ENCODE measurements at places on chromosomes 7 and 10.

GRCh38 chr10:47378183-47378510, 5.9 kb downstream of the ZNF488 start:
- DNase-seq, result no peak

- DNase-seq, result no peak
These were observed 1183.7 kb upstream of the SORCS1 start for GRCh38 chr10:108348215-108348614.

- no peak for DNase-seq
These were observed 722 bp downstream of the DENND10 start for GRCh38 chr10:119104654-119105015.

DNA sequence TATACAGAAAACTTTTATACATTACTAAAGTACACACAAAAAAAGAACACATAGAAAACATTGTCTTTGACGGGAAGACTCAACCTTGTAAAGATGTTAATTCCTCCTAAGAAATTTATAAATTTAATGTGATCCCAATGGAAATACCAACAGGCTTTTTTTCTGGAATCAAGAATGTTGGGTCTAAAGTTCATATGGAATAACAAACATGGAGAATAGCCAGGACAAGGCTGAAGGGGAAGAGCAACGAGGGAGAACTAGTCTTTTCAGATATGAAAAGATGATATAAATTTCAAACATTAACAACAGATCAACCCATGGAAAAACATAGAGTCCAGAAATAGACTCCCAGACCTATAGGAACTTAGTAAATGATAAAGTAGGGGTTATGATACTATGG, 19.8 kb downstream of the HIPK2 start:
- DNase-seq, result no peak

DNA sequence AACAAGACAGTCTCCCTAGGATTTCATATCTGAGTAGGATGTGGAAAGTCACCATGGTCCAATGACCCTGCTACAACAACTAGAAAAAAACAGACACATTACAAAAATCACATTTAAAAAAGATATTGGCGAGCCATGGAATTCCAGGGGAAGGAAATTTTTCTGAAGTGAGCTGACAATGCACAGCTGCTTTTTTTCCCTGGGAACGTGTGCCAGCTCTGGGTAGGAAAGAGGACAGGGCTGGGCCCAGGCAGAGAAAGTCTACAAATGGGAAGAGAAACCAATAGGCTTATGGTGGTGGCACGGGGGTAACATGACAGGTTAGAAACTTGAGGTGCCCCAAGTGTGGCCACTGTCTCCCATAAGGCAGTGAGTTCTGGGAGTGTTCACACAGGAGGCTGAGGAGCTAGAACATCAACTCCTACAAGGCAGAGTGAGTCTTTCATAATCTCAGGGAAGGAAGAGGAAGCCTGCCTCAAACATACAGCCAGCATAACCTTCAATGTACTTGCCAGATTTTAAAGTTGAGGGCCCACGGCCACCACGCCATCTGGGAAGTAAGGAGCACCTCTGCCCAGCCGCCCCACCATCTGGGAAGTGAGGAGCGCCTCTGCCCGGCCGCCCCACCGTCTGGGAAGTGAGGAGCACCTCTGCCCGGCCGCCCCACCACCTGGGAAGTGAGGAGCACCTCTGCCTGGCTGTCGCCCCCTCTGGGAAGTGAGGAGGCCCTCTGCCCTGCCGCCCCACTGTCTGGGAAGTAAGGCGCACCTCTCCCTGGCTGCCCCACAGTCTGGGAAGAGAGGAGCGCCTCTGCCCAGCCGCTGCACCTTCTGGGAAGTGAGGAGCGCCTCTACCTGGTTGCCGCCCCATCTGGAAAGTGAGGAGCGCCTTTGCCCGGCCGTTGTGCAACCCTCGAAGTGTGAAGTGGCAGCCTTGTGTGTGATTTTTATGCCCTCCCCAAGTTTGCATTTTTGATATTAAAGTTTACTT, 5.9 kb downstream of the FBXL13 start:
- no peak for DNase-seq

- no peak for DNase-seq
These were observed 34.6 kb upstream of the HECW1 start for GRCh38 chr7:43077732-43078391.

- no peak for DNase-seq
These were observed 104.6 kb upstream of the DNAJB12 start for GRCh38 chr10:72459301-72459700.

- no peak for DNase-seq
These were observed 86.5 kb downstream of the C10orf105 start for GRCh38 chr10:71632896-71633600.

DNA sequence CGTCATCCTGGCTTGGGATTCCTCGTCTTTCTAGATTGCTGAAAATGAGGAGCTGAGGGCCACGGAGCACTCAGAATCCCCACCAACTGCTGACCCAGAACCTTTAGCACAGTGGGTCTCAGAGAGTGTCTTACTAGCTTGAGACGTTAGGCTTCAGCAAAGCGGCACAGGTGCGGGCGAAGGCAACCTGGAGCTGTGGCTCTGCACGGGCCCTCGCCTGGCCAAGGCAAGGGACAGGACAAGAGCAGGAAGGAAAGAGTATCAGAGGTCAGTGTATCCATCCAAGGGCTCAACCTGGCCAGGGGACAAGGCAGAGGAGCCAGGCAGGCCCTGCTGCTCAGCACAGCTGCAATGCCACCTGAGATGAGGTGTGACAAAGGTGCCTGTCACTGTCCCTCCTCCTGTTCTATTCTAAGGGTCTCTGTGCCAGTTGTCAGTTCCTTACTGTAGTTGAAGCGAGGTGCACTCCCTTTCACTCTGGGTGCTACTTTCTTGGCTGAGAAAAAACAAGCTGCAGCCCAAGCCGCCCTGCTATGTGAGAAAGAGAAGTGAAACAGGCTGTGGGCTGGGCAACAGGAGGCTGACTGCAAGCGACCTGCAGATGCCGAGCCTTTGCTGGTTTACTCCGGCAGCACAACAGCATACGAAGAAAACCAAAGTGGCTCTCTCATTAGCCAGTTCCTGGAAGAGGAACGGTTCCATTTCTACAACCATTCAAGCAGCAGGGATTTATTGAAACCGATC, 33.3 kb upstream of the KDM7A start:
- DNase-seq, result peak; percentile 65

GRCh38 chr7:30436518-30436917, 42.1 kb downstream of the NOD1 start:
- DNase-seq, result no peak
